ENCODE measurements at places on chromosomes 6 and 20.

GRCh38 chr6:35224720-35225119 lies 11.0 kb downstream of the SCUBE3 start:
- DNase-seq = no peak
- no peak overlapping the region for H3K4me3 ChIP-seq
- peaks cover 2% of the 10 kb centered on the region for H3K36me3 ChIP-seq
- no peak overlapping the region for H3K27ac ChIP-seq
- H3K27me3 ChIP-seq = no peaks in the 10 kb centered on the region
- H3K4me1 ChIP-seq = no peaks in the 10 kb centered on the region

DNA sequence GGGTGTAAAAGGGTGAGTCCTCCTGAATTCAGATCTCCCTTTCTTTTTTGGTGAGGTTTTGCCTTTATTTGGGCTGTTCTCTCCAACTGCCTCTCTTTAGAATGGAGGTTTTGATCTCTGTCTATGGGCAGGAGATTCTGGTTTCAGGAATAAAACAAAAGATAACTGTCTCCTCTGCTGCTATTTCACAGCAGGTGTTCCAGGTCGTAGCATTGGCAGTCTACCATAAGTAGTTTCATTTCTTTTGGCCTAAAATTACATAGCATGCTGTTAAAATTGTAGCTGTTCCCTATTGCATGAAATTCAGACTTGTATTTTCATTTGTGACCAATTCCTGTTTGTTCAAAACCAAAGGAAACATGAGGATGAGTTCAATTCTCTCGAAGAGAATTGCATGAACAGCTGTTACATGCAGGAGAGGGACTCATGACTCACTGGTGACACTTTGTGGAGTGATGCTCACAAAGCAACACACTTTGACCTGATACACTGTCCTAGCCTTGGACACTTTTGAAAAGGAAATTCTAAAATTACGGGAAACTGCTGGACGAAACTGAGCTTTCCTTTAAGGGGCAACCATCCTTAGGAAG lies 76.8 kb upstream of the SIRPG start:
- H3K4me1 ChIP-seq = no peaks in the 10 kb centered on the region
- DNase-seq = no peak
- H3K4me3 ChIP-seq = no peak overlapping the region
- no peaks in the 10 kb centered on the region for H3K36me3 ChIP-seq
- H3K27ac ChIP-seq = no peak overlapping the region

- no peak overlapping the region for H3K27ac ChIP-seq
- no peaks in the 10 kb centered on the region for H3K4me1 ChIP-seq
- no peak overlapping the region for H3K4me3 ChIP-seq
- DNase-seq = no peak
- H3K36me3 ChIP-seq = peaks cover 3% of the 10 kb centered on the region
These were observed 11.9 kb downstream of the C6orf89 start for GRCh38 chr6:36897609-36898008.

DNA sequence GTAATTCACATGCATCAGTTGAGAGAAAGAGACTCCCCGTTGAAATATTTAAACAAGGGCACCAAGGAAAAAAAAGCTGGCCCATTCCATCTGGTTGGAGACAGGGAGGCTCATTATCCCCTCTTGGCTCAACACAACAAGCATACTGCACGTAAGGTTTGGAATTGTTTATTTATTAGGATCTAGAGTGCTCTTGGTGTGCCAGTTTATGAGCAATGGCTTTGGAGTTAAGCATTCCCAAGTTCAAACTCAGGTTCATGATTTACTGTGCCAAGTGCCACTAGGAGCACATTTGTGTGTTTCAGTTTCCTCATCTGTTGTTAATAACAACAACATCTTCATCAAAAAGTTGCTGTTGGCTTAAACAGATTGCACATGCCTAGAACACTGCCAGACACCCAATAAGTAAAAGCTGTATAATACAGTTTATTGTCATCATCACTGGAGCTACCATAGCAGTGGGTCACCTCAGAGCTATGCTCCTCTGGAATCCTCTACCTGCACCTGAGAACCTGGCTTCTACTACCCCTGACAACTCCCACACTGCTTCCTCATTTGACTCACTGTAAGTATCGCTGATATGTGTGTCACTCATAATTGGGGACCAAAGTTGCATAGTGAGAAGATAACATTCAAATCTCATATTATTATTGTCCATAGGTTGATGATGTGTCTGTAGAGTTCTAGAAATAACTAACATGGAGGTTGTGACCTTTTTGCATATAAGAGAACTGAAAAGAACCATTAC lies 5.4 kb downstream of the SLC17A3 start:
- DNase-seq = no peak
- H3K36me3 ChIP-seq = no peaks in the 10 kb centered on the region
- no peak overlapping the region for H3K4me3 ChIP-seq
- H3K27ac ChIP-seq = no peak overlapping the region

DNA sequence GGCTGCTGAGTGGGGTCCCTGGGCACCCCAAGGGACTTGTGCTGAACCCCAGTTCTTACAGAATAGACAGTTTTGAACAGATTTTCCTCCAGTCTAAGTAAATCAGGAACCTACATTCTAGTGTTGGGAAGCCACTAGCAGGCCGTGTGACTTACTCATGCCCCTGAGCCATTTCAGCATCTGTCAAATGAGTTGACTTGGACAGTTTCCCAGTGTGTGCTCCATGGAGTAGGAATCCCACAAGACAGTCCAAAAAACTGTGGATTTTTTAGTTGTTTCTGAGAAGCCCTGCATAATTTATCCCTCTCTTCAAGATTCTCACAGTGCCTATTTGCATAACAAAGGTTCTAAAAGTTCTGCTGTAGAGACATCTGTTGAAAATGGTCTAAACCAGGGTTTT lies 2.1 kb downstream of the GABRR2 start:
- DNase-seq = no peak
- H3K36me3 ChIP-seq = peaks cover 7% of the 10 kb centered on the region
- no peaks in the 10 kb centered on the region for H3K27me3 ChIP-seq
- no peak overlapping the region for H3K4me3 ChIP-seq
- H3K4me1 ChIP-seq = peaks cover 26% of the 10 kb centered on the region

DNA sequence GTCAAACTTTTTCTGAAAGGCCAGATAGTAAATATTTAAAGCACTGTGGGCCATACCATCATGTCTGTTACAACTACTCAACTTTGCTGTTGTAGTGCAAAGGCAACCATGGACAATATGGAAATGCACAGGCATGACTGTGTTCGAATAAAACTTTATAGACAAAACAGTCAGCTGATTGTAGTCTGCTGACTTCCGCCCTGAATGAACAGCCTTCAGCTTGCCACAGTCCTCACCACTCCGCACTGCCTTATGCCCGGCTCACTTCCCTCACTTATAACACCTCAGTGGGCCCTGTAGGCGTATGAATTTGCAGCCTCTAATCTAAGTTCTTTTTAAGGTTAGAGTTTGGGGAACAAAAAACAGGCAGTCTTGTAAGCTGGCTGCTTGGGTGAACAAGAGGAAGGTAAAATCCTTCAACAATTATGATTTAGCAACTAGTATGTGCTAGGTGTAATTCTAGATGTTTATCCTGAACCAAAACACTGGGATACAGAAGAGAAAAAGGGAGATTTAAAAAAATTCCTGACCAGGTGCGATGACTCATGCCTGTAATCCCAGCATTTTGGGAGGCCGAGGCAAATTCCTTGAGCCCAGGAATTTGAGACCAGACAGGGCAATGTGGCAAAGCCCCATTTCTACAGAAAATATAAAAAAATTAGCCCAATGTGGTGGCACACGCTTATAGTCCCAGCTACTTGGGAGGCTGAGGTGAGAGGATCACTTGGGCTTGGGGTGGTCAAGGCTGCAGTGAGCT lies 6.8 kb upstream of the SLC2A10 start:
- H3K36me3 ChIP-seq = peaks cover 2% of the 10 kb centered on the region
- no peak for DNase-seq
- H3K4me1 ChIP-seq = peaks cover 44% of the 10 kb centered on the region
- peak overlapping the region; percentile 19 for H3K27ac ChIP-seq
